ENCODE measurements at places on chromosomes 11 and 22.

- DNase-seq, result no peak
Observed at GRCh38 chr22:20956258-20957101, 10.6 kb upstream of the AIFM3 start.

GRCh38 chr11:118883368-118884071, at the start of gene CXCR5:
CXCR5 (plus strand) TSS chr11:118883892; CDS start chr11:118883942, 50 bp downstream.
- no peak for DNase-seq

- DNase-seq, result no peak
Observed at GRCh38 chr11:6719576-6719975, 36.4 kb upstream of the MRPL17 start.

GRCh38 chr22:30202531-30203006, 44.0 kb downstream of the LIF start:
- DNase-seq, result no peak

DNA sequence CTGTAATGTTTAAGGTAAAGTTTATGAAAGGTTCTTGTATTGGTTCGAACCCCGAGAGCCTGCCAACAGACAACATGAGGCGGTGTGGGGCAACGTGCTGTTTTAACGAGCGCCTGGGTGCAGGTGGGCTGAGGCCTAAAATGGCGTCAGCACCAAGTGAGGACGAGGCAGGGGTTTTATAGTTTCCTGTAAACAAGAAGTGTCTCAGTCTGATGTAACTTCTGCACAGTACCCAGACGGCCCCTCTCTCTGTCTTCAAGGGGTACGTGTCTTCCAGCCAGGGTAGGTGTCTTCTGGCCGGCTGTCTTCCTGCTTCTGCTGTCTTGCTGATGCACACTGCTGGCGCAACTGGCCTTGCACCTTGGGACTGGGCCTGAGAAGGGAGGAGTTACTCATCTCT, 2.7 kb downstream of the PPFIBP2 start:
- no peak for DNase-seq
